ENCODE measurements at places on chromosomes 7 and 10.

DNA sequence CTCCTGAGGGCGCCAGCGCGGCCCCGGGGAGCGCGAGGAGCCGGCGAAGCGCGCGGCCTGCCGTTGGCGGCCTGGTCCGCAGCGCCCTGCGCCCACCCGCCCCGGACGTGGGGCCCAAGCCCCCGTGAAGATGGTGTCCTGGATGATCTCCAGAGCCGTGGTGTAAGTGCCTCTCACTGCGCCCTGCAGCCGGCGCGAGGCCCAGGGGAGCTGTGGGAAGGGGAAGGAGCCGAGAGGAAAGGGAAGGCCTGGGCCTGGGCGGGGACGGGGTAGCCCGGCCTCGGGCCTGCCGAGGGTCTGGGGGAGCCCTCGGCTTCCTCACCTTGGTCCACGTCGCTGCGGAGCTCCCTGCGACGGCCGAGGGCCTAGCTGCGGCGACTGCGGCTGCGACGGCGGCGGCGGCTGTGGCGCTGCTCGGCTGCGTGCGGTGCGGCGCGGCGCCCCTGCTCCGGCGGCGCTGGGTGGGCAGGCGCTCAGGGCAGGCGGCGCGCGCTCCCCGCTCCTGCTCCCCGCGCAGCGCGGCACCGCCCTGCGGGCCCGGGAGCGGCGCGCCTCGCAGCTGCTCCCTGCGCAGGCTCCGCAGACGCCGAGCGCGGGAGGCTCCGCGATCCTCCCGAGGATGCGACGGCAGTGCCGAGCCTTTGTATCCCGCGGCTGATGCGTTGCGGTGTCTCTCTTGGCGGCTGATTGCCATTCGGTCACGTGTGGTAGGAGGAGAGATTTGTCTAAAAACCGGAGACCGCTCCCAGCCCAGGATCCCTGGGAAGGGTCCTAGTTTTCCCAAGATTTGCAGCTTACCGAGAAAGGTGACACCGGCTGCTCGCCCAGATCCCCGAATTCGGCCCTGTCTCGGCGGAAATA lies 445 bp downstream of the REEP3 start:
- DNase-seq: peak; percentile 79

- DNase-seq: peak; percentile 73
These were observed 14.7 kb downstream of the FKBP6 start for GRCh38 chr7:73342645-73343044.

- no peak for DNase-seq
These were observed 82.7 kb upstream of the KMT2E start for GRCh38 chr7:104931181-104931781.

DNA sequence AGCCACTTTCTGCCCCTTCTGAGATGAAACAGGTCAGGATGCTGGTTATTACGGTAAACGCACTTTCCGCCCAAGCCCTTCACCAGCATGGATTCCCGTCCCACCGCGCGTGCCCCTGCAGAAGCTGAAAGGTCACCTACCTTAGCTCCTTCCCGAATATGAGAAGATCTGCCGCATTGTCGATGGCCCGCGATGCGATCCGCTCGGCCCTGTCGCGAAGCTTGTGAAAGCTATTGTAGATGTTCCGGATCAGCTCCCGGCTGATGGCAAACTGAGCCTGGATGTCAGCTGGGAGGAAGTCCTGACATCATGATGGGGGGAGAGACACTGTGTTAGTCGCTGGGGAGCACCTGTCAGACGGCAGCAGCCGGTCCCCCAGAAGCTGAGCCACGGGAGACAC lies 22.1 kb downstream of the NUDT1 start:
- no peak for DNase-seq

- DNase-seq: no peak
These were observed 1.3 kb downstream of the LOXL4 start for GRCh38 chr10:98266647-98267046.

- DNase-seq: no peak
These were observed 6.5 kb downstream of the C10orf95 start for GRCh38 chr10:102444851-102445250.

DNA sequence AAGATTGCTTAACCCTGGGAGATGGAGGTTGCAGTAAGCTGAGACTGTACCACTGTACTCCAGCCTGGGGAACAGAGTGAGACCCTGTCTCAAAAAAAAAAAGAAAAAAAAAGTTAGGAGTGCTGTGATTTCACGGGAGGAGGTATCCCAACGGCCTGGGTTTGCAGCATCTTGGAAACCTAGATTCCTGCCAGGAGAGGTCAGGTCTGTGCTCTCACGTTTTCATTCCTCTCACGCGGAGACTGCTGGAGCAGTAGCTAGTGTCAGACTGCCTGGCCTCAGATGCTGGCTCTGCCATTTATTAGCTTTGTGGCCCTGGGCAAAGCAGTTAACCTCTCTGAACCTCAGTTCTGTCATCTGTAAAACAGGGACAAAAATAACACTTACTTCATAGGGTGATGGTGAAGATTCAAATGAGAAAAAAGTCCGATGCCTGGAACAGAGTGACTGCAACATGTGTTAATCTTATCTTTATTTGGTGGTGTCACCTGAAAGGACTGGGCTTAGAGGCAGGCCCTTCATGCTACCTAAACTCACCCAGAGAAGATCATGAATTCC lies 94.9 kb downstream of the GAD2 start:
- DNase-seq: no peak

GRCh38 chr7:73809467-73809951 lies 21.3 kb upstream of the CLDN4 start:
- no peak for DNase-seq

GRCh38 chr7:19852192-19852591 lies 78.8 kb upstream of the TMEM196 start:
- DNase-seq: no peak

DNA sequence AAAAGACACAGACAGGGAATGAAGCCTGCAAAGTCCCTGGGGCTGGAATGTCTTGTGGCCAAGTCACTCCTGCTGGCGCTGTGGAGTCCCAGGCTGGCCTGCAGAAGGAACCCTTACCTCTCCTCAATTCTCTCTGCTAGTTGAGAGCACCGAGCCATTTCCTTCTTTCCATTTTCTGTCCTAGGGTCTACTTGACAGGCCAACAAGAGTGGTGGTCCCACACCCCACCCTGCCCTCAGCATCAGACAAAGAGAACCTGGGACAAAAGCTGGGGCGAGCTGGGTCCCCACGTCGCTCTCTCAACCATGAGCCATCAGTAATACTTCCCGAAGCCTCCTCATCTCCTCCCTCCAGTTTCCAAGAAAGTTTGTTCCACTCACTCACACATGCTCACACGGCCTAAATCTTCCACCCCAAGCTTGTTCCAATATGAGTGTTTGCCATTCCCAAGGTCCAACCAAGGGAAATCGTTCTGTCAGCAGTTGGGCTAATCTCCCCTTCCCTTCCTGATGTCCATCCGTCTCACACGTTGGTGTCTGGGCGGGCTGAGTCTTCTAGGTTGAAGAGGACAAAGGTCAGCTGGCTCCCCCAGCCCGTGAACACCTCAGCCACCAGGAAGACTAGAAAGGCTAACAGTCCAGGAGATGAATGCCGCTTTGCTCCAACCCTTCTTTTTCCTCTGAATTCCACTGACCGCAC lies 44.3 kb downstream of the CLEC2L start:
- DNase-seq: no peak

GRCh38 chr10:49083261-49083660 lies 32.1 kb downstream of the VSTM4 start:
- DNase-seq: no peak

DNA sequence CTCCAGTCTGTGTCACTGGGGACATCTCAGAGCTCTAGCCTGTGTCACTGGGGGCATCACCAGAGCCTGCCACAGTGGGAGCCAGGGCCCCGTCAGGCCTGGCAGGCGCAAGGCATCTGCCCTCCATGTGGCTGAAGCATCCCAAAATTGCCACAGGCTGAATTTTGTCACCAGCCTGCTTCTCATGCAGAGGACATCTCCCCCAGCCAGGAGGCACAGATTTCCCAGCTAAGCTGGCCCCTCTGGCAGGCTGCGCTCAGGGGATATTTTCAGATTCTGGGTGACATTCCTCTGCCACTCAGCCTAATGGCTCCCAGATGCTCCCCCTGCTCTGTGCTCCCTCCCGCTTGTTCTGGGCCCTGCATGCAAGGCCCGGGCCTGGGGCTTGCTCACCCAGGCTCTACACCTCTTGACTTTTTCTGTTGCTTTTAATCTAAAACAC lies 64.6 kb downstream of the COL13A1 start:
- DNase-seq: peak; percentile 65

DNA sequence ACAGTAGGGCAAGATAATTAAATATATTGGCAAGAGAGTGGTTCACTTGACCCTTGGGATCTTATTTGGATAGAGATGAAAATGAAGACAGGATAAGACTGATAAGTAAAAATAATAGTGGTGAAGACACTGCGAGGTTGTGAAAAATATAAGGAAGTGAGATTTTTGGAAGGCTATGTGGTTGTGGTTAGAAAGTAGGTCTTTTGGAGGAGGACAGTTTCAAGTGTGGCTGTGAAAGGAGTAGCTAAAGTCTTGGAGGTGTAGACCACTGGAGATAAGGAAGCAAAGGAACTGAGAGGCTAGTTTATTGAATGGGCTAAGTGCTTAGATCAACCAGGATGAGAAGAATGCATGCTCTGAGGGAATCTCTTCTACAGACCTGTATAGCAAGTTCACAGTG lies 11.2 kb downstream of the MIOS start:
- DNase-seq: no peak

All from fibroblast of skin of back (primary cell).